ENCODE measurements at places on chromosomes 6 and 20.

DNA sequence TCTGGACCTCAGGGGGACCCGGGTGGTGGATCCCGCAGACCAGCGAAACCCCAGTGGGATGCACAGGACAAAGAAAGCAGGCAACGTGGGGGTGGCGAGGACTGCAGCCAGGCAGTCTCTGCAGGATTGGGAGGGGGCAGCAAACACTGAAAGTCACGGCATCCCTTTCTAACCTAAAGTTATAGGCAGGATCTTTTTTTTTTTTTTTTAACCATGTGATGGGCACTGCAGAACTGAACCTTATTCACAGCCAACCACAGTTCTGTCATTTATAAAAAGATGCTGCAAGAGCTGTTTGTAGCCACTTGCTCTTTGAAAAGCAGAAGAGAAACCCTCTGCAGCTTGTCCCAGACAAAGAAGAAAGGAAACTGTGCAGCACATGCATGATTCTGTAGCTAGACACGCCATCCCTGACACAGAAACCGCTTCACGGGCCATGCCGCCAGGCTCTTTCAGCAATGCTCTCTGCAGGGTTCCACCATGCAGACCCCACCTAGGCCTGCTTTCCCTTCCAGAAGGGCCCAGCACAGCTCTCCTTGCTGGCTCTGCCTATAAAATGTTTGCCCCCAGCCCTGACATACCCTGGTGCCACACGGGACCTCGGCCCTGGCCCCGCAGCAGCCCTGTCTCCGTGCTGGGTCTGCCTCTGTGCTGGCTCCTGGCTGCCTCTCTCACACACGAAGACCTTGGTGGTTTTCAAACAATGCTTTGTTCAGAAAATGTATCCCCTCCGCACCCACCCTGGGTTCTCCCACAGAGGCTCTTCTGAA, 70.8 kb downstream of the PYGB start:
- DNase-seq = no peak

DNA sequence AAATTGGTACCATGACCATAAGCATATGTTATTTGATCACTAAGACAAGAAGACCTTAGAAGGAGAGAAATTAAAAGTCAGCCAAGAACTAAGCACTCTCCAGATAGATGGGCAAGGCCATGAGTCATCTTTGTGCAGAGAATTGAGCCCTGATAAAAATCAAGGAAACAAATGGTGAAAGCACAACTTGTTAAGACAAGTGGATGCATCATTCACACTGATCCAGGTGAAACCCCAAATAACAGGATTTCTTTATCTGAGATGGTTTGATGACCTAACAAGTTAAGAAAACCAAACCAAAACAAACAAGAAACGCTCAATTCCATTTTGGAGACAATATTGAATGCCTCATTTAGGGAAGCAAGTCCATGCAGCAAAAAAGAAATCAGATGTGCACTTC, 121.6 kb downstream of the ADAT2 start:
- no peak for DNase-seq

DNA sequence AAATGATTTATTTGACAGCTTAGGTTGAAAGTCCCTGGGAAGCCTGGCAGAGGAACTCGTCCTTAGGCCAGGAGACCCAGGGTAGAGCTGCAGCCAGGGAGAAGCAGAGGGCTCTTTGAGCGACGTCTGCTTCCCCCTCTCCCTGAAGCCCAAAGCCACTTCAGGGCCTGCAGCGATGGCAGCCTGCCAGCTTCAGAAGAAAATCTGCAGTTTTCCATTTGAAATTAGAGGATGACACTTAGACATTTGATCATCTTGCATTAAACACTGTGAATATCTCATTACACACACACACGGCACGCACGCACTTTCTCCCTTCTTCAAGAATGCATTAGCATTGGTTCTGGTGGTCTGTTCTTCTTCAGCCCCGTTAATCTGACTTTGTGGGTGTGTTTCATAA, 96.5 kb downstream of the PLEKHG1 start:
- DNase-seq = no peak

DNA sequence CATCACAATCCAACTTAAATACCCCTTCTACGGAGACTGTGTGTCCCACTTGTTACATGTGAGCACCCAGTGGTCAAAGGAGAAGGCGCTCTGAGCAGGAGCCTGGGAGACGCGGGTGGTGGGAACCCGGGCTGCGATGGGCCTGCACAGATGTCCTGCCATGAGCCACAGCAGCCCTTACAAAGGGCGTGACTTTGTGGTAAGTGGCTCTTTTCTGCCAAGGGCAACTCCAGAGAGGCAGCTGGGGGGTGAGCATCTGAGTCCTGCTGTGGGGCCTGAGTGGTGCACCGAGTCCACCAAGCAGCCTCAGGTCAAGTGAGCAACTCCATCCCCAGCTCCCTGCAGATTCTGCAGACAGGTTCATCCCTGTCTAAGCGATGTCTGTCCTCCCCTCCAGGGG, 33.6 kb upstream of the CST7 start:
- DNase-seq = no peak

- DNase-seq = no peak
Observed at GRCh38 chr6:5592886-5593519, 331.7 kb downstream of the FARS2 start.

DNA sequence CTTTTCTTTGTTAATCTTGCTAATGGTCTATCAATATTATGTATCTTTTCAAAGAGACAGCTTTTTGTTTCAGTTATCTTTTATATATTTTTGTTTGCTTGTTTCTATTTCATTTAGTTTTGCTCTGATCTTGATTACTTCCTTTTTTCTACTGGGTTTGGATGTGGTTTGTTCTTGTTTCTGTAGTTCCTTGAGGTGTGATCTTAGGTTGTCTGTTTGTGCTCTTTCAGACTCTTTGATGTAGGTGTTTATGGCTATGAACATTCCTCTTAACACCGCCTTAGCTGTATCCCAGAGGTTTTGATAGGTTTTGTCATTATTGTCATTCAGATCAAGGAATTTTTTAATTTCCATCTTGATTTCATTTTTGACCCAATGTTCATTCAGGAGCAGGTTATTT, 26.8 kb upstream of the TNFAIP3 start:
- no peak for DNase-seq

GRCh38 chr6:39157511-39157910, 42.5 kb upstream of the SAYSD1 start:
- DNase-seq = no peak

DNA sequence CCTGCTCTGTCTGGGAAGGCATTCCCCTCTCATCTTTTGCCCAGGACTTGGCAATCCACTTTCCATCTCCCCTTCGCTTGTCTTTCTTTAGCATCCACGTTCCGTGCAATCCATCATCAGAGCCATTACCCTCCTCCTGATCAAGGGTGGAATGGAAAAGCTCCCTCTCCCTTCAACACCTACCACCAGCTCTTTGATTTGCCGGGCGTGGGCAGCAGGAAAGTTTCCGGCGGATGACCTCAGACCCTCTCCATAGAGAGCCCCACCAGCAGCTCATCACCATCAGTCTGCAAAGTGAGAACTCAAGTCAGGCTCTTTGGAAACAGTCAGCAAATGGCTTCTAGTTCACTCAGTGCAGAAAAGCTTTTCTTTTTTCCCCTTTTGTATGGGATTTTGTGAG, 76.2 kb downstream of the TSHZ2 start:
- no peak for DNase-seq

DNA sequence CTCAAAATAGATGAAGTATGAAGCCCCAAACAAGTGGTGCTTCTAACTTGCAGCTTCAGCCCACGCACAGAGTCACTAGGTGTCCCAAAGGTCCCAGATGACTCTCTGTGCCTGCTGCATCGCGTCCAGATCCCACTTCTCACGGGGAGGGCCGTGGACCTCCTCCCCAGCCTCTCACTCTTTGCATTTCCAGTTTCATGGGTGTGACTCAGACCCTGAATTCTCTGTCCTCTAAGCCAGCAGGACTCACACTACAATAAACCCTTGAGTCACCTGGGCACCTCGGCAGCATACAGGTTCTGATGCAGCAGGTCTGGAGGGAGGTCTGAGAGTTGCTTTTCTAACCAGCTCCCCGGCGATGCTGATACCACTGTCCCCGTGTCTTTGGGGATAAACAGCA, 114.0 kb upstream of the RIN2 start:
- DNase-seq = no peak

DNA sequence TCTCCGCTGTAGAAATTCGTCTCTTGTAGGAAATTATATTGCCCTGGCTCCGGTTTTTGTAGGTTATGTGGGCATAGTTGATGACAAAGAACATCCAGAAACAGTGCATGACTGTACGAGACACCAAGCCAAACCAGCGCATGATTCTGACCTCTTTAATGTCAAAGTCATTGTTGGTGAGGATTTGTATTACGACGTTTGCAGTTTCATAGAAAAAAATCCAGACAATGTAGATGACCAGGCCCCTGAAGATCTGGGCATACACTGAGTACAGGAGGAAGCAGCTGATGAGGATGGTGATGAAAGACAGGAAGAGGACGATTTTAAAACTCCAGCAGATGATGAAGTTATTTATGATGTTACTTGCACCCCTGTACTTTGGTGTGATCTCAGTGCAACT, 39.1 kb upstream of the TBC1D22B start:
- no peak for DNase-seq

DNA sequence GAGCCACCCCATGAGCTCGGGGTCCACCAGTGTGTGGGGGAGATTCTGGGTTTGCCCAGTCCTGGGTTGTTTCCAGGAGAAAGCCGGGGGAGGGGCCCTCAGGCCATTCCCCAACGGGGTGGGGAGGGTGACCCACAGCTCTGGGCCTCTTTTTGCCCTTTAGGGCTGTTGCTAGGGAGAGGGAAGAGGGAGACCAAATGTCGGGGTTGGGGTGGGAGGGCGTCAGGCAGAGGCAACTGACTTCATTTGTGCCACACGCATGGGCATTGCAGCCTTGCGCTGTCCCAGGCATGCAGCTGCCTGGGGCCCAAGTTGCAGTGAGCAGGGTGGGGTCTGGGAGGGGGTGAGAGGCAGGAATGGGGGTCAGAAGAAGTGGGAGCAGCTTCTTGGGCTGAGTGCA, 1.9 kb upstream of the CUL9 start:
- no peak for DNase-seq

- DNase-seq = no peak
Observed at GRCh38 chr6:128513878-128514277, 6.5 kb downstream of the PTPRK start.

GRCh38 chr6:13528232-13528631, 40.8 kb upstream of the GFOD1 start:
- DNase-seq = no peak

GRCh38 chr6:11232770-11233626, 530 bp upstream of the NEDD9 start:
- DNase-seq = no peak

DNA sequence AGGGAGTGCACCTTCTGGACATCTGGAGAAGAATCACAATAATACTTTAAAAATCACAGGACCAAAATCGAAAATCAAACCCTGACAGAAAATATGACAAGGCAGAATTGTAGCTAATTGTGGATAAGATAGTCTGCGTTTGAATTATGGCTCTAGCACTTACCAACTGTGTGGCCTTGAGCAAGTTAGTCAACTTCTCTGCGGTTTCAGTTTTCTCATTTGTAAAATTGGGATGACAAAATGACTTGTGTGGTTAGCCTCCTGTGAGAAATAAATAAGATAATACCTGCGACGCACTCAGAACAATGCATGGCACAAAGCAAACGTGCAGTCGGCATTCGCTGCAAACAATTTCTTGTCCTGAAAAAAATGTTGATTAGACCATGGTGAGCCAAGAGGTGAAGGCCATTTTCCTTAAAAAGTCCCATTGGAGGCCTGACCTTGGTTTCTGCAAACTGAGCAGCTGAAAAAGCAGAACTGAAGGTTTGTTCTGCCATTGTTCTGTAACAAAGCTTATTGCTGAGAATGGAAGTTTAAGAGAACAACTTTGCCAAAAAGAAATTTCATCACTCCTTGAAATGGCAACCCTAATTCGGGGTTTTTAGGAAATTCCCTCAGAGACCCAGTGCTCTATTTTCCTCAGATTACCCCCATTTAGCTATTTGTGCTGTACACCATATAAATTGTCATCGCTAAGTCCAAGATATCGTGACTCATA, 266.3 kb downstream of the ERMARD start:
- DNase-seq = no peak

DNA sequence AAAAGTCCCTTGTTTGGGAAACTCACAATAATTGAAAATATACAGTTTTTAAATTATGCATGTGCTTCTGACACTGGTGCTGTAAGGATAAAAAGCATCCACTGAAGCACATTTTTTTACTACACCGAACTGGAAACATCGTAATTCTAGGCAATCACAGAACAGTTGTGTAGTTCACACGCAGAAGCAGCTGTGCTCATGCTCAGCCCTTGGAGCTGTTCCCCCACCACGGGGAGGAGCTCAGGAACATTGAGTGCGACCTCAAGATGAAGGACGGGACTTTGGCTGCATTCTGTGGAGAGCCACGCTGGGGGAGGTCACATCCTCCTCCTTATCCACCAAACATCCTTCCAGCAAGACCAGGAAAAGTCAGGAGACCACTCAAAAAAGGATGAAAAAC, 466.3 kb upstream of the CDH4 start:
- no peak for DNase-seq

DNA sequence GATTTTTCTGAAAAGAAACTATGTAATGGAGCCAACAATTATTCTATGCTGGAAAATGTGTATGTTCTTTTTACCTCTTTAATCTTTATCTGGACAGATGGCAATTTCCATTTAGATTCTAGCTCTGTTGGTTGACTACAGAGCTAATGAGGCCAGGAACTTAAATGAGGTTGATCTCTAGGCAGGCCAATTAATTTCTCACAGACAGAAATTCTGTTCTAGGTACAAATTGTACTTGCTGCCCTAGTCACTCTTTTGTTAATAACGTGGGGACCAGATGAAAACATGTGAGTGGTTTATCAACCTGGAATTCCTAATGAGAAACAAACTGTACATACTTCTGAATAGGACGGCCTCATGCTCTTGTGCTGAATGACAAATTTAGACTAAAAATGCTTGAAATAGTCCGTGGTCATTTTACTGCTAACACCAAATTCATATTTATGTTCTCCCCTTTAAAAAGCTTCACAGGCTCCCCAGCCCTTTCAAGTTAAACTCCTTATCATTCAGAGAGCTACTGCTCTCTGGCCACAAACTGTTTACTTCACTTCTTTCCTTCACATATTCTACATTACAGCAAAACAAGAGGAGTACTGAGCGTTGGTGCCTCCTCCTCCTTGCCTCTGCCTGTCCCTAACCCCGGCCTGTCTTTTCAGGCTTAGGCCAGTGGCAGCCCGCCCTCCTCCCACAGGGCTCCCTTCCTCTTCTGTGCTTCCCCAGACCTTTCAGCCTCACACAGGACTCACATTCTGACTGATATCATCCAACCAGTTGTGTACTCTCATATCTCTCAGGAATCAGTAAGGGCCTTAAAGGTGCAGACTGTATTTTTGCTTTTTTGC, 41.4 kb downstream of the DTNBP1 start:
- no peak for DNase-seq

DNA sequence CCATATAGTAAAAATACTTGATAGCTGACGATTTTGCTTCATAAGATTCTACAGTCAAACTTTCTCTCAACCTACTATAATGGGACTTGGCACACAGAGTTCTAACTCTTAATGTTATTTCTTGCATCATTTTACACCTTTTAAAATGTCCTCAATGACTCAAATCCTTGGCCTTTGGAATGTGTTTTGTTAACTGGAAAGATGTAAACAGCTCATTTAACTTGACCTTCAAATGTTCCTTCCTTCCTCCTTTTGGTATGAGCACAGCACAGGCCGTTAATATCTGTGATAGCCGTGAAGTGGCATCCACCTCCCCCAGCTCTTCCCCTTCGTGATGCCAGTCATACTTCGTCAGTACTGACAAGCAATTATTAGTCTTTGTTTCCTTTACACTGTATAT, 972.0 kb upstream of the CITED2 start:
- no peak for DNase-seq

GRCh38 chr6:45474376-45474775, 96.6 kb upstream of the SUPT3H start:
- no peak for DNase-seq

All from activated naive CD8-positive, alpha-beta T cell treated with anti-CD3 and anti-CD28 coated beads, Interleukin-2, amount 50 U/mL, for 16 hours (primary cell).